ENCODE measurements at places on chromosomes 6 and 20. TPM values are rescaled to one million over a fixed set of nuclear protein-coding genes. Genes with fewer than 3 reads are reported as not detected.

- DNase-seq: no peak
- no peaks in the 10 kb centered on the region for H3K36me3 ChIP-seq
- no peak overlapping the region for H3K27ac ChIP-seq
- H3K4me3 ChIP-seq: no peak overlapping the region
- H3K27me3 ChIP-seq: no peaks in the 10 kb centered on the region
Measured at GRCh38 chr6:29547573-29547972, 12.0 kb downstream of the UBD start.

GRCh38 chr20:8330785-8331695 is 199.0 kb downstream of the PLCB1 start:
- no peaks in the 10 kb centered on the region for H3K4me1 ChIP-seq
- DNase-seq: no peak
- H3K4me3 ChIP-seq: no peak overlapping the region
- H3K27ac ChIP-seq: no peak overlapping the region
- no peaks in the 10 kb centered on the region for H3K27me3 ChIP-seq
- H3K36me3 ChIP-seq: no peaks in the 10 kb centered on the region

DNA sequence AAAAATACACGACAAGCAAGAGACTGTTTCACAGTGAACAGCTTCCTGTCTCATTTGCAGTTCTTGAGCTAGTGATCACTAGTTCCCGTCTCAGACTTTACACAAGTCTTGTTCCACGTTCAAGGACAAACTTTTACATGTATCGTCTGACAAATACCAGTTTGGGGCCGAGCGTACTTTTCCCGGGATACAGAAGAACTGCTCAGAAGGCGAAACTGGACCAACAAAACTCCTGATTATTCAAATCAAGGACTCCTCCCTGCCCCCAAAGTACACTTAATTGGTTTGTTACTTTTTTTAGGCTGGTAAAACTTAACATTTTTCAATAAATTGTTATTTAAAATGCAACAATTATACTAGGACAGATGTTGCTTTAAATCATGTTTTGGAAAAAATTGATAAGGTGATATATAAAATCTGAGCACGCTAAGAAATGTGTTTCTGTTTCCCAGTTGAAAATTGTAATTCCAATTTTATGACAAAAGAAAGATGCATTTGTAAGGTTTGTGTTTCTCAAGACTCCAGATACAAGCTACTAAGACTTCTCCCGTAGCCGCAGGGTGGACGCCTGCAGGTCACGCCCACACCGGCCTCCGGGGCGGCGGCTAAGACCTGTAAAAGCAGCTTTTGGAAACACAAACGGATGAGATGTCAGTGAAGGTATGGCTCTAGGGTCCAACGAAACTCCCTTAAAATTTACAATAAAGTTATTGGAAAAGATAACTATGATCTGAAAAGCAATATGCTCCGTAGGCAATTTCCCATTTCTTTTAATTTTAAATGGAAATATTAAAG is 16.8 kb upstream of the TCFL5 start:
- DNase-seq: no peak
- no peaks in the 10 kb centered on the region for H3K36me3 ChIP-seq
- H3K4me1 ChIP-seq: no peaks in the 10 kb centered on the region
- no peak overlapping the region for H3K27ac ChIP-seq
- no peak overlapping the region for H3K4me3 ChIP-seq

- DNase-seq: no peak
- H3K36me3 ChIP-seq: no peaks in the 10 kb centered on the region
Measured at GRCh38 chr6:74851596-74851995, 354.3 kb downstream of the COL12A1 start.

DNA sequence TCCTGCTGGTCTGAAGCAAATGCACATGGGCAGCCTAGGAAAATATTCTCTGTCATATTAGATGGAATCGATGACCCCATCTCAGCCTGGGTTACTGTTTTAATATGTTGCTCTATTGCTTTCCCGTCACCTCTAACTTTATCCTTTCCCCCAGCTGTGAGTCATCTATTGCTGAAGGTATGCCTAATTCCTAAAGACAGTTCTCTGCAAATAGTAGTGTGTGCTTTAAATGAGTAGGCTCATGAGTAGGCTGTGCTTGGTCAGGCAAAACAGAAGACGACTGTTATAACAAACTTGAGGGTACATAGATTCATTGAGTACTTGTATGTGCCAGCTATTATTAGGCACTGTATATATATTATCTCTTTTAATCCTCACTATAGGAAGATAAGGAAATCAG is 47.2 kb downstream of the CTNNBL1 start:
- no peak for DNase-seq
- peaks cover 13% of the 10 kb centered on the region for H3K36me3 ChIP-seq
- H3K4me1 ChIP-seq: no peaks in the 10 kb centered on the region
- no peak overlapping the region for H3K4me3 ChIP-seq
- no peak overlapping the region for H3K27ac ChIP-seq
- no peaks in the 10 kb centered on the region for H3K27me3 ChIP-seq

DNA sequence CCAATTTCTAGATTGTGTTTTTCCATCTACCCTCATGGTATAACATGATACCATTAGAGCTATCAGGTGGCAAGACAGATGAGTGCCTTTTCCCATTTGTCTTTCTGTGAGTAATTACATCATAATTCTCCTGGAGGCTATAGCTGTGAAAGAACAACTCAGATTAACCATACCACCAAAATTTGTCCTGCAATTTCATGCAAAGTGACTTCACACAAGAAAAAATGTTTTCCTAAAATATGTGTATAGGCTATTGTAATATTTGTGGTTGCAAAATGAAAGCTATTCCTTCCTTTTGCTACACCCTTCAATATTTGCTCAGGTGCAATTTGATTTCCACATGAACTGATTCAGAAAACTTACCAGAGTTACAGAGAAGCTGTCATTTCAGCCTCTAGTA is 547.7 kb upstream of the ID4 start:
- H3K4me1 ChIP-seq: no peaks in the 10 kb centered on the region
- no peaks in the 10 kb centered on the region for H3K27me3 ChIP-seq
- H3K27ac ChIP-seq: no peak overlapping the region

DNA sequence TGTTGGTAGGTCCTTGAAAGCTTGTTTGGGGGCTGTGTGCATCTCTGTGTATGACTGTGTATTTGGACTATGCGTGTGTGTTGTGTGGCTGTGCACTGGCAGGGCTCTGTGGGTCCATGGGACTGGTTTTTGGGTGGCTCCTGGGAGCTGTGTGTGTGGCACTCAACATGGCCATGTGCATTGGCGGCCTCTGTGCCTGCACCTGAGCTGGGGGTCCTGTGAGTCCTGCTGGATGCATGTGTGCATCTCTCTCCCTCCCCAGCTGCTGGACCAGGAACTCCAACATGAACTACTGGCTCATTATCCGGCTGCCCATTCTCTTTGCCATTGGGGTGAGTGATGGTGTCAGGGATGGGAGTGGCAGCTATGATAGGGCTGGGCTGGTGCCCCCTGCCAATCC is 30.1 kb downstream of the GLP1R start:
- no peaks in the 10 kb centered on the region for H3K36me3 ChIP-seq
- no peaks in the 10 kb centered on the region for H3K27me3 ChIP-seq
- H3K4me1 ChIP-seq: no peaks in the 10 kb centered on the region
- DNase-seq: no peak
- H3K4me3 ChIP-seq: no peak overlapping the region

Gene STK35
- total RNA-seq: 13.8 TPM

- no peaks in the 10 kb centered on the region for H3K4me1 ChIP-seq
- no peak overlapping the region for H3K27ac ChIP-seq
- no peaks in the 10 kb centered on the region for H3K27me3 ChIP-seq
- no peak for DNase-seq
Measured at GRCh38 chr6:115064680-115065079, 721.9 kb upstream of the HS3ST5 start.

- peaks cover 4% of the 10 kb centered on the region for H3K36me3 ChIP-seq
- H3K27me3 ChIP-seq: no peaks in the 10 kb centered on the region
- H3K4me3 ChIP-seq: no peak overlapping the region
- H3K4me1 ChIP-seq: no peaks in the 10 kb centered on the region
- no peak for DNase-seq
Measured at GRCh38 chr20:41411391-41411847, 44.8 kb upstream of the EMILIN3 start.

All from aorta (tissue), 5 donors.